ENCODE measurements at places on chromosomes 7 and 10.
A peak's percentile ranks its signal among the peaks of the same experiment; 100 is the strongest.

- DNase-seq, result no peak
These were observed 4.4 kb downstream of the LDB1 start for GRCh38 chr10:102115775-102116174.

DNA sequence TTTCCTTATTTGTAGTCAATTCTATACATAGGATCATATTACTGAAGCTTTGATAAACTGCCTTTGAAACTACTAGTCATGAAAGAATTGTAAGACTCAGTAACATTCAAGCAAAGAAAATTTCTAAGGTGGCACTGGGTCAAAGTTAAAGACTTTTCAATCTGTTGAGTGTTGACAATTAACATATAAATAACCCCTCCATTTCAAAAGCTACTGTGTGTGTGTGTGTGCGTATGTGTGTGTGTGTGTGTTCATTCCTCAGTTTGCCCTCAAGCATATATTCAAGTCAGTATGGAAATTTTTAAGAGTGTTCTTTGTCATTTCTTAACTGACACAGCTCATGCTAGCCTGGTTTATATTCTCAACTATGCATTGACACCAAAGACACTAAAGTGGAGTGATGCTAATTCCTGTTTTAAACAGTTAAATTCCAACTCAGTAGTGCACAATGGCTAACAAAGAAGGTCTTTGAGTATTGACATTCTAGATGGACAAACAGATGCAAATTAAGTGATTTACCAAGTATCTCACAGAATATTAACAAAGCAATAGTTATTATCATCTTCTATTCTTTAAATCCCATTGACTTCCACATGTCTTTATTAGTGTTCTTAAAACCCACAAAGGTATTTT, 314.8 kb upstream of the GRM3 start:
- DNase-seq, result no peak

GRCh38 chr7:80183900-80184685, 49.5 kb downstream of the GNAI1 start:
- no peak for DNase-seq

GRCh38 chr10:6445671-6446316, 134.3 kb downstream of the PRKCQ start:
- peak; percentile 20 for DNase-seq

- DNase-seq, result no peak
These were observed 108.8 kb upstream of the FEZF1 start for GRCh38 chr7:122413339-122413738.

GRCh38 chr10:13453896-13454295, 74.9 kb downstream of the BEND7 start:
- DNase-seq, result no peak

- DNase-seq, result no peak
These were observed 17.3 kb downstream of the GRID2IP start for GRCh38 chr7:6533893-6534495.

DNA sequence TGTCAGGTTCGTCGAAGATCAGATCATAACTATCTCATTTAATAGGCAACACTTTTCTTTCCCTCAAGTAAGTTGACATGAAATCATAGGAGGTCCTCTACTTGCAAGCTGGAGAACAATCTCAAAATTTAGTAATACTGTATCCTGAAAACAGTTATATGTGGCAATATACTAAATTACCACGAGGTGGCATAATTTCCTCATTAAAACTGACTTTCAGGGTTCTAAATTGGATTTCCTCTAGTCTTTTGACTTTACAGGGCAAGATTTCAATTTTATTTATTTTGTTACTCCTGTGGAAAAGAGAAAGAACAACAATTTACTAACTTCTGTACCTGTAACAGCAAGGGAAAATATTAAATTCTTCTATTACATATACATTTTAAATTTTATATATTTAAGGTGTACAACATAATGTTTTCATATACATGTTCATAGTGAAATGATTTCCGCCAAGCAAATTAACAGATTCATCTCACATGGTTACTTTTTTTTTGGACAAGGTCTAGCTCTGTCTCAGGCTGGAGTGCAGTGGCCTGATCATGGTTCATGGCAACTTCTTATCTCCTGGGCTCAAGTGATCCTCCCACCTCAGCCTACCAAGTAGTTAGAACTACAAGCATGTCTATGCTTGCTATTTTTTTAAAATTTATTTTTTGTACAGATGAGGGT, 53.4 kb upstream of the CYP2C18 start:
- DNase-seq, result no peak

DNA sequence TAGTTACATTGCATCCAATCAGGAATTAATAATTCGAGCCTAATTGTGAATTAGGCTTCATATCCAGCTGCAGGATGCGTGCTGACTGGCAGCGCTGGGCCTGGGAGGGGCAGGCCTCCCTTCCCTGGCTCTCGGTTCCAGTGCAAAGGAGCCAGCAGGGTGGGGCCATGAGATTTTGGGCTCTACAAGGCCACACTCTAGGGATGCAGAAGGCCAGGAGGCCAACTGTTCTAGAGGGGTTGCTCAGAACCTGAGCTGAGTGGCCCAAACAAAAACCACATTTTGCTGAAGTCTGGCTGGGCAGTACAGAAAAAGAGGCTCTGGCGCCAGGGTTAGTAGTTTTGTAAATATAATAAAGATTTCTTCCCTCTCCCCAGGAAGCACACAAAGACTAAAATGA, 72.3 kb downstream of the CLEC2L start:
- DNase-seq, result no peak

Data from stimulated activated CD8-positive, alpha-beta memory T cell treated with anti-CD3 and anti-CD28 coated beads, Interleukin-4, amount 100 ng/mL, for 1 hour (primary cell).